ENCODE measurements at places on chromosomes 11 and 22.
A peak's percentile ranks its signal among the peaks of the same experiment; 100 is the strongest.

DNA sequence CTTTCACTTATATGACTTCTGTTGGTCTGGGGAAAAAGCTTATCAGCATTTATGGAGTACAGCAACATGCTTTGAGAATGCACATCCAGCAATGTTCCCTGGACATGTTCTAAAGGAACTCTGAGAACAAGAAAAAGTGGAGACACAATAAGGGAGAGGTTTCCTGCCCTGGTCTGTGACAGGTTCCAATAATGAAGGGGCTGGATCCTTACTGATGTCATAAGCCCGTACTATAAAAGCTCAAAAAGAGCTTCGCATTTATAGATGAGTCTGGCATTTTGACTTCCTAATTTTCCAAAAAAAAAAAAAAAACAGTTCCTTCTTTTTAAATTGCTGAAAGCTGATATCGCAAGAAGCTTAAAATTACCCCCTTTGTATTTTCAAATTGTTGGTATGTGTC is 129.1 kb downstream of the MPPED2 start:
- DNase-seq = no peak

DNA sequence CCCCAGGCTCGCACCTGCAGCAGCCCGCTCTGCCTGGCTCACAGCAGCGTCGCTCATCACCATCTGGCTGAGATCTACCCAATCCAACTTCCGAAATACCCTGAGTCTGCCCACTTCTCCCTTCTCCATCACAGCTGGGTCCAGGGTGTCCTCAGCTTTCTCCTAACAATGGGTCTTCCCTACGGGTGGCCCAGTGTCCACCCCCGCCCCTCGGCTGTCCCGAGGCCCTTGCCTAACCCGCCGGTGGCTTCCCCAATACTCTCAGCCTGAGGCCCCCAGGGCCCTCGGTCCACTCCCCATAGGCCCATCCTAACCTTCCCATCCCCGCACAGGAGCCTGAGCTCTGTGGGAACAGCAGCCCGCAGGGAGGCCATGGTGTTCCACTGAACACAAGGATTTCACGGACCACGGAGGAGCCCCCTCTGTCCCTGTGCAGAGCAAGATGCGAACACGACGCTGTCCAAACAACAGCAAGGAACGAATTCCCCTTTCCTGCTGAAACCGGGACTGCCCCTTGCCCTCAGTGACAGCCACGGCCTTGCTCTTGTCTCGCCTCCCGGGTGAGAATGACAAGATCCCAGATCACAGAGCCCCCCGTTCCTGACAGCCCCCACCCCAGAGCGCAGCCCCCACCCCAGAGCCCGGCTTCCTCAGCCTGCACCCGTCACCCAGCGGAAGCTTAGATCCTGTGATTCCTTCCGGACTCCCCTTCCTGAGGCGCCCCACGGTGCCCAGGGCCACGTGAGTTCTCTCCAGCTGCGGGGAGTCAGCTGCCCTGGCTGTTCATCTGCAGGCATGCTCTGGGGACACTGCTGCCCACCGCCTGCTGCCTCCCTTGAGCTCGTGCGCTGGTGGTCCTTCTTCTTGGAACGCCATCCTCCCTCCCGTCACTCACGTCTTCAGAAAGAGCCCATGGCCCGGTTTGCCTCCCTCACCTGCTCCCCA is 48.8 kb upstream of the CARS1 start:
- DNase-seq = no peak

DNA sequence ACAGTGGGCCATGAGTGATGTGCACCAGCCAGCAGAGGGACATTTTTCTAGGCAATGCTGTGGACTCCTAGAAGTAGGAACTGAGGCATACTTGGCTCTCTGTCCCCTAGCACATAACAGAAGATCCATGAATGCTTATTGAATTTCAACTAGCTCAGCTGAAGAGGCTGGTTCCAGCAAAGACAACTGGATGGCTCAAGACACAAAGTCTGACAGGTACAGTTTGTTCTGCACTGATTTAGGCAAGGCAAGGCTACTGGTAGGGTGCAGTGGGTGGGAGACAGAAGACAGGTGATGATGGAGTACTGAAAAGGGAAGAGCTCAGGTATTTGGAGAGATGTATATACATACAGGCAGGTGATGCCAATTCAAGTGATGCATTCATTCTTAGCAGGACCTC is 72.4 kb upstream of the USP47 start:
- DNase-seq = no peak

DNA sequence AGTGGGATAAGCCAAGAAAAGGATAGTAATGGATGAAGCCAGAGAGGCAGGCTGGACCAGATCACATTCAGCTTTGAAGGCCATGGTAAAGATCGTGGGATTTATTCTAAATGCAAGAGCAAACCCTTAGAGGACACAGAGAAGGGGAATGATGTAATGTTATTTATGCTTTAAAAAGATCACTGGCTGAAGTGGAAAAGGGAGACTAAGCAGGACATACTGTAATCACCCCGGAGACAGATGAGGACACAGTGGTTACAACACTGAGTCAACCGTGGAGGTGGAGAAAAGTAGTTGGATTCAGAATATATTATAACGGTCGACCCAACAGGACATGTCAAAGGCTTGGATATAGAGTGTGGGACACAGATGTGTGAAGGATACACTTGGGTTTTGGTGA is 38.5 kb downstream of the CDON start:
- no peak for DNase-seq

- peak; percentile 67 for DNase-seq
Measured at GRCh38 chr11:8813658-8814057, 97.3 kb upstream of the AKIP1 start.

DNA sequence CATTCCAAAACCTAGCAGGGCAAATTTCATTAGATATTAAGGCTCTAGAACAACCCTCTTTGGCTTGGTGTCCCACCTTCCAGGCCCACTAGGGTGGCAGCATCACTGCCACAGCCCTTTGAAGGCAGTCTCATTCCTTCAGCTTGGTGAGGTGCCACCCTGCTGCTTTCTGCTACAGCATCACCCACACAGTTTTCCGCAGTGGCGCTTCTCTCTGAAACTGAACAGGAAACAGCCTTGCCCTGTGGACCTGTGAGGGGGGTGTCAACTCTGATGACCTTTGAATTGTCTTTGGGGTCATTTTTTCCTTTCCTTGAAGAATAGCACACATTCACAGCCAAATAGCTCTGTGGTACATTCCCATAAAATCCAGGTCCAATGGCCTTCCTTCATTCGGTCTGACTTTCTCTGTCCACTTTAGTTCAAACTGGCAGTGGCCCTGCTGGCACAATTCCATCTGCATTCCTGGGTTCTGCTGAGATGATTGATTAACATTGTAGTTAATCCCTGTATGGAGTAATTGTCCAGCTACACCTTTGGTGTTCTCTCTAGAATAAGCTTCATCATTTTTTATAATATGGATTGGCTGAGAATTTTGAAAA is 251.9 kb upstream of the FAT3 start:
- no peak for DNase-seq

DNA sequence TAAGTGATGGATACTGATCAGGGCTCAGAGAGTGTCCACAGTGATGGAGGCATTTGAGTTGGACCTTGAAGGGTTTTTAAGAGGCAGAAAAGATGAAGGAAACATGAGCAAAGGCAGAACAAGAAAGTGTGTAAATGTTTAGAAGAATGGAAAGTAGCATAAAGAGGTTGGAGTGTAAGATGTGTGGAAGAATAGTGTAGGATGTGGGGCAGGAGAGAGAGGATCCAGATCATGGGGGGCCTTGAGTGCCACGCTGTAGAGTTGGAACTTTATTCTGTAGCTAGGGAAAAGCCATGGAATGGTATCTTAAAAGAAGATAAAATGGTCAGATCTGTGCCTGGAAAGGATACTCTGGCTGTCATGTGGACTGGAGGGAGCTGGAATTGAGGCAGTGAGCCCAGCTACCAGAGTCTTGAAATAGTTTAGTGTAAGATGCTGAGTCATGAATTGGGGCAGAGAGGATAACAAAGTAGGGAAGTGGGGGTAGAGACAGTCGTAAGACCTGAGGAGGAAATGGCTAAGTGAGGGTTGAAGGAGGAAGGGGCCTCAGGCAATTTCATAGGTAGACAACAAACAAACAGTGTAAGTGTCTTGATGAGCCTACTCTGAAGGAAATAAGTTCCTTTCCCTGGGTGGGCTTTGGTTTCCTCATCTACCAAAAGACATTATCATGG is 6.7 kb downstream of the KCNE3 start:
- DNase-seq = no peak

- no peak for DNase-seq
Measured at GRCh38 chr11:69467196-69467595, 14.3 kb upstream of the LINC01488 start.

DNA sequence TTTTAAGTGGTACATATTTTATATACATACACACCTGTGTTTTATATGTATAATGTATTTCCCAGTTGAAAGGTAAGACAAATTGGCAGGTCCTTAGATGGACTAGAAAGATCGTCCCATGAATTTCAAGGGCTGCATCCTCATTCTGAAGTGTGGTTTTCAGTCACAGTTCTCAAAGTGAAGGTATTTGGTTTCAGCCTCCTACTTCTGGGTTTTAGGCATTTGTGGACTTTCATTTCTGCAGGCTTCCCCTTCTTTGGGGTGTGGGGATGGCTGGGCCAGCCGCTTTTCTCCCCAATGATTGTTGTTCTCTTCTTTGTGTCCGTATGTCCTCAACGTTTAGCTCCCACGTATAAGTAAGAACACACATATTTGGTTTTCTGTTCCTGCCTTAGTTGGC is 10.0 kb downstream of the DCPS start:
- no peak for DNase-seq

DNA sequence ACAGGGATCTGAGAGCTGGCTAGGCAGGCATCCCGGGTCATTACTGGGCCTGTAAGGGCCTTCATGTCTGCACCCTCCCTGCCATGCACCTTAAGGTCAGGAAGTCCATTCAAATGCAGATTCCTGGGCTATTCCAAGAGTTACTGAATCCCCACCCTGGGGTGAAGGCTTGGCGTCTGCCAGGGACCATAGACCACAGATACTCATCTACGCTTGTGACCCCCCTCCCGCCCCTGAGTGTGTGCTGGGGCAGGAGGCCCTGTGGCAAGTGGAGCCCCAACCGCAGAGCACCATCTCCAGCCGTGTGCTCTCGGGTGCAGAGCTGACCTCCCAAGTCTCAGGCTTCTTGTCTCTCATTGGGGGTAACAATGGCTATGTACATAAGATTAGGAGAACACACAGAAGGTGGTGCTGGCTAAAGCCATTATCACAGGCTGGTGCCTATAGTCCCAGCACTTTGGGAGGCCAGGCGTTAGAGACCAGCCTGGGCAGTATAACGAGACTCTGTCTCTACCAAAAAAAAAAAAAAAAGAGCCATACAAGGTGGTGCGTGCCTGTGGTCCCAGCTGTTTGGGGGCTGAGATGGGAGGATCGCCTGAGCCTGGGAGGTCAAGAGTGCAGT is 19.1 kb upstream of the KCNQ1OT1 start:
- DNase-seq = no peak

GRCh38 chr11:131537196-131537595 is 166.8 kb downstream of the NTM start:
- no peak for DNase-seq

GRCh38 chr22:20441631-20442484 is 4.2 kb upstream of the SCARF2 start:
- DNase-seq = no peak

GRCh38 chr11:76159303-76159937 is 46.9 kb downstream of the WNT11 start:
- DNase-seq = no peak

- no peak for DNase-seq
Measured at GRCh38 chr22:20729194-20729593, 44.7 kb upstream of the SERPIND1 start.

- no peak for DNase-seq
Measured at GRCh38 chr11:33773404-33773986, 825 bp downstream of the FBXO3 start.

GRCh38 chr11:57615308-57615707 is 17.8 kb downstream of the SERPING1 start:
- DNase-seq = no peak

GRCh38 chr11:106958517-106959248 is 59.6 kb downstream of the GUCY1A2 start:
- DNase-seq = no peak

- no peak for DNase-seq
Measured at GRCh38 chr11:32152216-32152615, 61.3 kb downstream of the RCN1 start.

GRCh38 chr11:86069408-86070101 is 671 bp upstream of the PICALM start:
- peak; percentile 59 for DNase-seq

- DNase-seq = no peak
Measured at GRCh38 chr11:27390318-27391295, 27.6 kb upstream of the CCDC34 start.

DNA sequence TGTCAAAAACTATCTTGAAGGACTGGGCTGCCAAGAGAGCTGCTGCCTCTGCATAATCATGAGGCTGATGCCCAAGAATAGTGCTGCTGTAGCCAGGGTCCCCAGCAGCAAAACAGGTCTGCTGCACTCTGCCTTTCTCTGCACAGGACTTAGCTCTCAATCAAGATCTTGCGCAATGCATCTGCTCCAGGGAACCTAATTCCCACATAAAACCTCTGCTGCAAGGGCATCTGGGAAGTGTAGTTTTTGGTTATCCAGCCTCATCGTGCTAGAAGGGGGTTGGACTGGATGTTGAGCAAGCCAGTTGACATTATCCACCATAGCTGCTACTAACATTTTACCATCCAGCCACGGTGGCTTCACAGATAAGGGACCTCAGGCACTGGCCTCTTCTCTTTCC is 192.7 kb downstream of the C11orf91 start:
- DNase-seq = no peak

- DNase-seq = no peak
Measured at GRCh38 chr22:37329238-37330140, 47.2 kb downstream of the CYTH4 start.

- DNase-seq = no peak
Measured at GRCh38 chr11:83158357-83158786, 1.4 kb downstream of the PCF11 start.

DNA sequence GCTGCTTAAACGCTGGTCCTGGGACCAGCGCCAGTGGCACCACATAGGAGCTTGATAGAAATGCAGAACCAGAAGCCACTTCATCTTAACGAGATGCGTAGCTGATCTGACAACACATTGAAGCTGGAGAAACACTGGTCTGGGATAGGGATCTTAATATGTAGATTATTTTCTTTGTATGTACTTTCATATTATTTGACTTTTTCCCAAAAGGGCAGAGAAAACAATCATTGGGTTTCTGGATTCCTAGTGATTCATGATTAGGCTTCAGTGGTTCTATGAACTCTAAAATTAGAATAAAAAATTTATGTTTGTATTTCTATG is 12.3 kb downstream of the MPEG1 start:
- DNase-seq = no peak

- DNase-seq = no peak
Measured at GRCh38 chr11:116424615-116425261, 348.0 kb downstream of the BUD13 start.
